Activated CD8-positive, alpha-beta memory T cell treated with anti-CD3 and anti-CD28 coated beads for 1 hour (primary cell): ENCODE measurements at places on chromosomes 16 and 17.

DNA sequence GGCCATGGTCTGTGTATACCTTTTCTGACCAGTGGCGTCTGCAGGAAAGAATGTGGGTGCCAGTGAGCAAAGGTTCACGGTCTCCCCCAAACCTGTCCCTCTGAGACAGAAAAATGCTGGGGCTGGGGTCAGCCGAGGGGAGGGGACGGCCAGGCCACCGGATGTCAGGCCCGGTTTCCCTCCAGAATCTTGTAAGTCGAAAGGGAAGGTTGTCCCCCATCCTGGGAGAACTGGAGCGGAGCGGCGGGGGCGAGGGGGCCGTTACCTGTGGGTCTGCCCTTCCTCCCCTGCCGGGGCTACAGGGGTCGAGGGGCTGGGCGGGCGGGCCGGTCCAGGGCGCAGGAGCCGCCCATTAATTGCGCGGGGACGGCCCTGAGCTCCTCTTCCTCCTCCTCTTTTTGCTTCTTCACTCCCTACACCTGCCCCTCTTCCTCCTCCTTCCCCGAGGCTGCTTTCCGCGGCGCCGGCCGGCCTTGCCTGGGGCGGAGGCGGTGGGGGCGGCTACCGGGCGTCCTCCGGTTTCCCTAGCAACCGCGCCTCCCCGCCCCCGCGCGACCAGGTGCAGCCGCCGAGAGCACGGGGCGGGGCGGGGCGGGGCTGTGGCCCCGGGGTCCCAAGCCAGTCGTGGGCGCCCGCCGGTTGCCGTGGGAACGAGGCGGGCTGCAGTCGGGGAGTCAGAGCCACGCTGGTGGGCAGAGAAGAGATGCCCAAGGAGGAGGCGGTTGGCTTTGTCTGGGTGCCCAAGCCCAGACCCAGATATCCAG, at the start of gene MARCHF10:
MARCHF10 (minus strand) TSS at position 503 of the 764 bp plus-strand sequence. CDS start 6,579 bp downstream, outside the sequence.
- DNase-seq, result no peak

DNA sequence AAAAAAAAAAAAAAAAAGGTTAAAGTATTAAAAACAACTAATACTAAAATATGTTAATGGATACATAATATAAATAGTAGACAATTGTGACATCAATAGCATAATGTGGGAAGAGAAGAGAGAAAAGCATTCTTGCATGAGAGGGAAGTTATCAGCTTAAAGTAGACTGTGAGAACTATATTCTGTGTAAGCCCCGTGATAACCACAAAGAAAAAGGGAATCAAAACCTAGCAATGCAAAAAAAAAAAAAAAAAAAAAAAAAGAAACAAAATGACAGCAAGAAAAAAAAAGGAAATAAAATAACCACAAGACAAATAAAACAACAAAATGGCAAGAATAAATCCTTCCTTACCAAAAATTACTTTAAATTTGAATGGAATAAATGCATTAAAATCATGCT, 39.8 kb upstream of the MYLK3 start:
- DNase-seq, result no peak

DNA sequence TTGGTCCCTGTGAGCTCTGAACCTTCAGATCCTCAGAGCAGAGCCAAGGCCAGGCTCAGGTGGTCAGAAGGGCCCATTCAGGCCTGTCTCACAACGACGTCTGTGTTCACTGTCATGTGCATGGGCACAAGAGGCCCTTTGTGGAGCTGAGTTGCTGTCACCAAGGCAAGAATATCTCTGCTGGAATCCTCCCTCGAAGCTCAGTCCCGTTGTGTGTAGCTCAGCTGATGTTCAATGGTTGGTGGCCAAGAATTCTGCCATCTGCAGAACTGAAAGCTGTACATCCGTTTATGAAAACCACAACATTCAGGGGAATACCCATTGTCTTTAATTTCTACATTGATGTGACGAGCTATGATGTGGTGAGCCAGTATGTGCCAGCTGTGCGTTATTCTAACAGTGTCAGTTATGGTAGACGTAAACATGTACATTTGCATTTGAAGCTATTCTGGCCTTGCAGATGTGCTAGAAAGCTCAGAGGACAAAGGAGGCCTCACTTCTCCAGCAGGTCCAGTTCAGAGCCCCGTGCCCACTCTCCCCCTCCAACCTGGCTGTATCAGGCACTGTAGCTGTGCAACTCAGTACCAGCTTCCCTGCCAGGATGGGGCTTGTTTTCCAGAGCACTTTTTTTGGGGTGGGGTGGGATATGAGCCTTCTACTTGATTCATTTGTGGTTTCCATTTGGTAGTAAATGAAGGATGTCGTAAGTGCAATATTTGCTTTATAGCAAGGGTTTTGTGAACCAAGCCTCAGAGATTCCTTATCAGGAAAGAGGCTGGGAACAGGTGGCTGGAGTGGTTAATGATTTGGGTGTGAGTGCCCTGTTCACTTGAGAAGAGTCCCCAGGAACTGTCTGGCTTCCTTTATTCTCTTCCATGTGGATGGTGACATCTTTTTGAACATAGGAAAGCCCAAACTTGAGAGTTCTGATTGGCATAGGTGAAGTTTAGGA, 56.1 kb downstream of the B9D1 start:
- DNase-seq, result no peak

DNA sequence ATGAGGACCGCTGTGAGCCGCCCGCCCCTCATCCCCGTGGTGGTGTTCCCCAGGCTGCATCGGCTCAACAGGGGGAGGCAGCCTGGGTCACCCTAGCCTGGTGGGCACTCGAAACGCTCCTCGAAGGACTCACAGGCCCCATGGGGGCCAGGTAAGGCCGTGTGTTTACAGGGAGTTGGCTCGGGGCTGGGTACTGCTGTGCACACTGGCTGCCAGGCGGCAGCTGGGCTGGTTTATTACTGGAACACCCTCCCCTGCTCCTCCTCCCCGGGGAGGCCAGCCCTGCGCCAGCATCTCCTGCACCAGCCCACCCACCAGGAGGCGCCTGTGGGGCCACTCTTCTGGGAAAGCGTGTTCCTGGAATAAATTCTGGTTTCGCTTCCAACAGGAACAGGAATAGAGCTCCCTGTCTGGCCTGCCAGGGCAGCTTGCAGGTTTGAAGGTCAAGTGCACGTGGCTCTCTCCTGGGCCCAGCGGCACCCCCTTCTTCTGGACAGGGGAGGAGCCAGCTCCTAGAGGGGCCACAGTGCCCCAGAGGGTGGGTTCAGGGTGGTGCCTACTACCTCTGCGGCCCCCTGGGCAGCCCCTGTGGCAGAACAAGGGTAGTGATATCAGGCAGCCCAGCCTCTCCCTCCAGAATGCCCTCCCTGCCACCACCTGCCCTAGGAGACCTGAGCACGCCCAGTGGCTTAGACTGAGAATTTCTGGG, 11.3 kb downstream of the MCRIP1 start:
- no peak for DNase-seq

DNA sequence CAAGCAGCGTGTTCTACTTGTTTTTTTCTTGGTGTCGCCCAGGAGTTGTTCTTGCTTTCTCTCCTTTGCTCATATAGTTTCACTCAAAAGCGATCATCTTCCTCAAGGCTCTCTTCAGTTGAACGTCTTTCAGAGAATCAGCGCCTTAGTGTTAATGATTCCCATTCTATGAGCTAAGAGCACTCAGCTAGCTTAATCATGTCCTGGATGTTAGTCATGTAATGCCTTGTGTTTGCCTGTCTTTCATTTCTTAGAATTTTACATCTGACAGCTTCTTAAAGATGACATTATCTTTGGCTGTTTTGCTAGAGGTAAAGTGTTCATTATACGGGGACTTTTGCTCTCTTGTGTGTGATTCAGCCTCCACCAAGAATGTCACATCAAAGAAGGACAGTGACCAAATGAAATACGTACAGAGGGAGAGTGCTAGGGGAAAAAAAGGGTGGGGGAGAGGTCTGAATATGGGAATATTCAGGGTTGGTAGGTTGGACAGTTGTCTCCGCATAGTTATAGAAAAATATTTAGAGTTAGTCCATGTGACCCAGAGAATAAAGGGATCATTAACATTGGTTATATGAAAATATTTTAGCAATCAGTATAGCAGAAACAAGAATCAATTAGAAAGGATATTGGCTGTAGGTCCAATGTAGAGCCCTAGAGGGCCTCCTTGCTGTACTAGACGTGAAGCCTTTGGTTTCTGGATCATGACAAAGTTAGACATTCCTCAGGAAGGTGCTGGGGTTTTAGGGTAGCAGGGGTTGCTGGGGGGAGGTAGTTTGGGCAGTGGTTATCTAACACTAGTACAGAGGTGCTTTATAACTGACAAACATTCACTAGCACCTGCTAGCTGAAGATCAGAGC, 31.9 kb upstream of the ANKFN1 start:
- DNase-seq, result no peak

- no peak for DNase-seq
These were observed 383.6 kb downstream of the KCNJ2 start for GRCh38 chr17:70552982-70553334.

GRCh38 chr16:15459791-15460190, 25.4 kb downstream of the BMERB1 start:
- no peak for DNase-seq

- DNase-seq, result no peak
These were observed 21.8 kb downstream of the AXIN1 start for GRCh38 chr16:330741-331140.

DNA sequence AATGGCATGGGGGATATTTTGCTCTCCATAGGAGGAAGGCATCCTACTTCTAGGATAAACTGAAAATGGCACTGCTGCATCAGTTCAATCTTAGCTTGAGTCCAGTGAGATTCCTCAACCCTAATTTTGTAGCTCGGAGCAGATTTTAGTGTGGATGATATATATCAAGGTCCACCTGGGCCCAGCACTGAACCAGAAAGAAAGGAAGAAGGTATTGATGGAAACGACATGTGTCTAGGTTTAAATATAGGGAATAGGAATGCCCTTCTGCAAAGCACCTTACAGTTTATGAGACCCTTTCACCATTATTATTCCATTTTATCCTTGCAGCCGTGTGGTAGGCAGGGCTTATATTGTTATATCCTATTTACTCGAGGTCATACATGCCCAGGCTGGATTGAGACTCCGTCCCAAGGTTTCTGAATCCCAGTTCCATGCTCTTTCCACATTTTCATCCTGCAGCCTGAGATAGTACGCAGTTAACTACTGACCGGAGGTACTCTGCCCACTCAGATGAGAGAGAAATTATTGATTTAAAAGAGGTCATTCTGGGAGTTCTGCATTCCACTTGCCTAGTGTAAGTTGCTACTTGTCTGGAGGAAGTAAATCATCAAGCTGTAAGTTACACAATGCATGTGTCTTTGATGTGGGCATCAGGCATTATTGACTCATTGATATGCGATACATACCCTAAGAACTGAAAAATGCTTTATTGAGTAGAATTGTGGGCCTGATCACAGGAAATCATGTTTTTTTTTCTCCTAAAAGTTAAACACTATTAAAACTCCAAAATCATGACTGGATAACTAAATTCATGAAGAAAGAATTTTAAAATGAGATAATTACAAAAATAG, 10.1 kb downstream of the KRT39 start:
- no peak for DNase-seq

DNA sequence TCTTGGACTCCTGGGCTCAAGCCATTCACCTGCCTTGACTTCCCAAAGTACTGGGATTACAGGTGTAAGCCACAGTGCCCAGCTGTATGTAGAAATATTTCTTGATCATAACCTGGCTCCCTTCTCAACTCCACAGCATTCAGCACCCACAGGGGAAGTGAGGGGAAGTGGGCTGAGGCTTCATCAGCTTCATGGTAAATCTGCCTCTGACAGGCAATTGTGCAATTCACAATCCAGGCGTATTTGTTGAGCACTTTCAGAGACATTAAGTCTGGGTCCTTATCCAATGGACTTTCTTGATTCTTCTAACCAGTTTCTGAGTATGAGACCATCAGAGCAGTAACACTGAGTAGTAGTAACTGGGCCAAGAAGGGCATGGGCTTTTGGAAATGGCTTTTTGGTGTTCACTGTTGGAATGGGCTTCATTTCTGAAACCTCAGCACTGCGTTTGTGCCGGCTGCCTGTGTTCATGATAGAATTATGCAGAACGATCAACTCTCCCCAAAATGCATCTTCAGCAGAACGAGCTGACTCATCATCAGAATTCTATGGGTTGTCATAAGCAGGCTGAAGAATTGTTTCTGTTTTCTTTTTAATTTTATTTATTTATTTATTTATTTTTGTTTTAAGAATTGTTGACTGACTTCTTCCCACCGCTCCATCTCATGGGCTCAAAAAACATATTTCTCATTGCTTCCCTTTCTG, 28.9 kb downstream of the FAM20A start:
- no peak for DNase-seq

DNA sequence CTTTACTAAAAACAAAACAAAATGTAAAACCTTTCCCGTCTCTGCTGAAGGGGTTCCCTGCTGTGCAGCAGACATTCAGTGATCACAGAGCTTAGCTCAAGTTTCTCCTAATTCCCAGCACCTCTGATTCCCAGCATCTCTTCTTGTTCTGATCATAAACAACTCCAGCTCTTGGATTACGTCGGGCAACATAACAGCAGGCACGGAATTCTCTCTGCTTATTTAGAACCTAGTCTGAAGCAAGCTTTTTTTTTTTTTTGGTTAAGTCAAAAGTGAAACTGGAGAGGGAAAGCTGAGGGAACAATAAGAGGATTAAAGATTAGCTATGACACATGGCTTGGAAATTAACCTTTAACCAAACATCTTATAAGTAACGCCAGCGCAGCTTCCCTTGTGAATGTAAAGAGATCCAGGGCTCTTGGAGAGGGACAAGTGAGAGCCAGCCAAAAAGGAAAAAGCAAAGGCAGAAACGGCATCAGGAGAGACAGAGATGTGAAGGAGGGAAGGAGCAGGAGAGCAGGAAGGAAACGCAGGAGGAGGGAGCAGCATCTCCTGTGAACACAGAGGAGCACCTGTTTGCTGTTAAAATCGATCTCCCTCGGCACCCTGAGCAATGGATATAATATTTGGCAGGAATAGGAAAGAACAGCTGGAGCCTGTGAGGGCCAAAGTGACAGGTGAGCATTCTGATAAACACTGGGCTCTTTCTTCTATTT, at the start of gene BCO1:
BCO1 (plus strand) TSS at position 394 of the 716 bp plus-strand sequence; CDS start at position 614, 220 bp downstream.
- DNase-seq, result no peak

DNA sequence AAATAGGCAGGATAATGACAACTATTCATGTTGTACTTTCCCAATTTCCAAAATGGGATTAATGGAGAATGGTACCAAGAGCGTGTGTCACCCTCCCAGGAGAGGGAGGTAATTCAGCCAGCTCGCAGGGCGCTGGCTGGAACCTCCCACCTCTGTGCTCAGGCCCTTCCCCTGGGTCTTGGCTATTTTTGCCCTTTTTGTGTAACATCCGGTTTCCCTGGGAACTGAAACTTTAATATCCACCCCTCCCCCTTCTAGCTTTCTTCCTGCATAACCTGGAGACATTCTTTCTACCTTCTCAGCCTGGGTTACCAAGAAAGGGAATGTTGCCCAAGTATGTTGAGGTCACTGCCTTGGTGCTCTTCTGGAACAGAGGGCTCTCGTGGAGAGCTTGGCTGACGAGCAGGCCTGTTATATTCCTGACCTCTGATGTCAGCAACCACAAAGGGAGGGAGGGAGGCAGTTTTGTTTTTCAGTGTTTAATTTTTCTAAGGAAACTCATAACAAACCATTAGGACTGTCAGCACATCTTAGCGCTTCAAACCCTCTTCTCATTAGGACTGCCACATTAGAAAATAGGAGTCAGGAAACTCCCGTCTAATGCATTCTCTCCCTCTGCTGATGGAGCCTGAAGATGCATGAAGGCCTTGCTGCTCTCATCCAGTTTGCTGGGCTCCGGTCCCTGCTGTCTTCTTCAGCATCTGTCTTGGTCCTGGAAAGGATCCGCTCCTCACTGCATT, 25.6 kb downstream of the ITGB3 start:
- no peak for DNase-seq
